Endothelial cell of umbilical vein (primary cell): ENCODE measurements at places on chromosomes 1 and 21. TPM values are rescaled to one million over a fixed set of nuclear protein-coding genes. Genes with fewer than 3 reads are reported as not detected.
A peak's percentile ranks its signal among the peaks of the same experiment; 100 is the strongest.

DNA sequence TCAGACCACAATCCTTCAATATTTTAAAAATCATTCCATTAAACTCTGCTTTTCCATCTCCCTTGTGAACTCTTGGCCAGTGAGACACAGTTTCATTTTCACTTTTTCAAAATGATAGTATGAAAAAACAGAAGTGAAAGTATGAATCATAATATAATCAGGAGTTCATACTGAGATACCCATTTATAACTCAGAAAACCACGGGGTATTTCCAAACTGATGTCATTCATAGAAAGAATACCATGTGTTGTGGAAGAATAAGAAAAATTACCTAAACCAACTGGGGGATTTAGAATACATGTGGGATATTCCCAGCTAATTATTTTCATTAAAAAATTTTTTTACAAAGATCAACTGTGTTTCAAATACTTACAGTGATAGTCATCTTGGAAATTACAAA, 149.9 kb downstream of the MRPL39 start:
- DNase-seq = peak; percentile 81

- DNase-seq = no peak
Observed at GRCh38 chr1:3249631-3250501, 180.9 kb downstream of the PRDM16 start.

GRCh38 chr1:196544617-196545016, 63.6 kb downstream of the KCNT2 start:
- no peak for DNase-seq

DNA sequence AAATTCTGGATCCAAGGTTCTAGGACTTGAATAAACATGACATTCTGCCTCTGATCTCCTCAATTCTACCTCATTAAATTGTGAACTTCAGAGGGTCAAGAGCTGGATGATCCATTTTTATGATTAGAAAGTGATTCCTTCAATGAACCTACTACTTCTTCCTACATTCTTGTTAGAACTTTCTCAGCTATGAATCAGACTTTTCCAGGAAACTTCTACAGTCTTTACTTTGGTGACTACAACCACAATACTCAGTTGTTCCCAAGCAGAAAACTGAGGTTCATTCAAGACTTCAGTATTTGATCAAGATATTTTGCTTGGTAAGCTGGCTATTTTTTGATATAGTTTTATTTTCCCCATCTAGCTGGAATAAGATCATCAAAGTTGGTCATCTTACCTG, 51.4 kb downstream of the CDC7 start:
- DNase-seq = no peak

DNA sequence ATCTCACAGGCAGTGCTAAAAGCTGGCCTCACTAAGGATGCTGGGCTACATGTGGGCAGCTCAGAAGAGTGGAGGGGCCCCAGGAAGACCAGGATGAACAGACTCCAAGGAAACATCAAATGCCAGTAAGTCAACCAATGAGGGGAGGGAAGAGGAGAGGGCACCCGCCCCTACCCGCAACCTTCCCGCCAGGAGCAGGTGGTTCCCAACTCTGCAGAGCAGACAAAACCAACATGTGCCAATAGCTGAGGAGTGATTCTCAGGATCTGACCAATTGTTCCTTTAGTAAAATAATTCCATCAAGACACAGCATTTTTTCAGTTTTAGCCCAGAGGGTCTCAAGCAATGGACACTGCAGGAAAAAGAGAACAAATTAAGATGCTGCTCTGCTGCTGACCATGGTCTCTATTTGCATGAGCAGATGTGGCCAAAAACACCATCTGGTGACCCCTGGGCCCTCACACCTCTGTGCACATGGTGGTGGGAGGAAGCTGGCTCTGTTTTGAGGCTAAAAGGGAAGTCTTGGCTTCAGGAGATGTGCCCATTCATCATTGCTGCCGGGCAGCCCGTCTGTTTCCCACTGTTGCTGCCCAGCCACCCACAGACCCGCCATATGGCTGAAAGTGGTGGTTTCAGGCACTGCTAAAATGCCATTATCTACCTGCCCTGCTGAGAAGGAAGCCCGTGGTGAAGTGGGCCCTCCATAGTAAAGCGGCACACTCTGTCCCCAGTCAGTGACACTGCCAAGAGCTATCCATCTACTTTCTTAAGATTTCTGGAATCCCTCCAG, 231.8 kb downstream of the KCNH1 start:
- no peak for DNase-seq

DNA sequence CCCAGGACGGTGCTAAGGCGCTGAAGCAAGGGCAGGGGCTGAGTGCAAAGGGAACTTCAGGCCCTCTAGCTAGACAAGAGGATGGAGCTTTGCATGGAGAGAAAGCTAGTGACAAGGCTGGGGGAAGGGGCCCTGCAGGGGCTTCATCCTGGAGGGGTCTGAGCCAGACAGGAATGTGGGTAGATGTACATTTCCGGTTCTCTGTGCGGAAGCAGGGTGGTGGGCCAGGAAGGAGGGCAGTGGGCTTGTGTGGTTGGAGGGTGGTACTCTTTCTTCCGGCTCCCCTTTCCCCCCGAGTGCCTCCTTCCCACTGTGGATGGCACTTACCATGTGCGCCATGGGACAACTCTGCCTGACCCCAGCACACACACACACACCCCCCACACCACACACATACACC, 1.5 kb downstream of the KISS1 start:
- no peak for DNase-seq

DNA sequence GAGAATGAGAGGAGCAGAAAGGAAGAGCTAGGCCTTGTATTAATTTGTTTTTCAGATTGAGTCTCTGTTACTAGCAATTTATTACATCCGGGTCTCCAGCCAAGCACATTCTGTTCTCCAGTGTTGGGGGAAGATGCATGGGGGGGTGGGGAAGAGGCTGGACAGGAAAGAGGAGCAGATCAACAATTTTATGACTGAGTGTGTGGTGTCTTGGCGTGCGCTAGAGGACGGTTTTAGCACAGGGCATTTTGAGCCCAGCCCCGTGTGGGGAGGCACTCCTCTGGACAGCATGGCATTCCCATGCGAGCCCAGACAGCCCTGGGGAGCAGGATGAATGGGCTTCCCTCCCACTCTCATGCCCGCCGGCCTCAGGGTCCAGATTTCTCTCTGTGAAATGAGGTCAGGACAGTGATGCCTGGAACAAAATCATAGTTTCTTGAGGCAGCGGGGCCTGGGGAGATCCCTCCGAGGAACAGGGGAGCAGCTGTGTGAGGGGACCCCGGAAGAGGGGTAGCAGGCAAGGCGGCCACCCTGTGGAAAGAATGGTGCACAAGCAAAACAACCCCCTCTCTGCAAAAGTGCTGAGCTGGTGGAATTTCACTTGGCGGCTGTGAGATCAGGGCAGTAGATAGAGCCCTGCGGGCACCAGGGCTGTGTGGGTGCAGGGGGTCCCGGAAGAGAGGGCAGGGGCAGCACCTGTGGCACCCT, 16.3 kb downstream of the SOX13 start:
- DNase-seq = peak; percentile 50

GRCh38 chr1:156417401-156418020, 48.5 kb downstream of the RHBG start:
- no peak for DNase-seq

GRCh38 chr1:164719676-164720439, 160.9 kb downstream of the PBX1 start:
- peak; percentile 24 for DNase-seq

DNA sequence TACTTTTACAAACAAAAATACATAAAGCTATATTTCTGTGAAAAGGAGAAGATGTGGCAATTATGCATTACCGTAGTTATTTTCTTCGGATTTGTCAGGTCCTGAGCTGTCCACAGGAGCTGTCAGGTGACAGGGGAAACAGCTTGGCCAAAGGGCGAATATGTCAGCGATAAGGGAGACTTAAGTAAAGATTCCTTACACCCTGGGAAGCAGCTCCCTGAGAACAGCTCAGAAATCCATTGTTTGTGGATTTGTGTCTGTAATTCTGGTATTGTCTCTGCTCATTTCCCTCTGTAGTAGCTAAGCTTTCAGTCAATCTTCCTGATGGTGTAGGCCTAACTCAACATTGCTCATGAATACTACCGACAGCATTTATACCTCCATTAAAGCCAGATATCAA, 7.1 kb upstream of the CD34 start:
- peak; percentile 33 for DNase-seq

- no peak for DNase-seq
Observed at GRCh38 chr21:29296446-29296845, 2.3 kb upstream of the BACH1 start.

DNA sequence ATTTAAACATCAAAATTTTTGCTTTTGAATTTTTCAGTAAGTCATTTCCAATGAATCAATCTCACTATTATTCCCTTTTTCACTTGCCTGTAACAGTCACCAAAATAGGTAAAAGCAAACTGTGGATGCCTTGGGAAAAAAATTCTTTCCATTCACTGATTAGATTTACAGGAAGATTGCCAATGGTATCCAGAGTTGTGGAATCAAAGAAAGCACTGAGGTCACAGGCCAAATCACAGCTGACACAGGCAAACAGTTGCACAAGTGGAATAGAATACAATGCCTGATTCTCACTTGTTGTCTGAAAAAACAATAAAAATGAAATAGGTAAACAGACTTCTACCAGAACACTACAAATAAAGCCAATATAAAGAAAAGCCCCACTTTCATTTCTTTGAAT, 48.4 kb downstream of the LTN1 start:
- peak; percentile 73 for DNase-seq

DNA sequence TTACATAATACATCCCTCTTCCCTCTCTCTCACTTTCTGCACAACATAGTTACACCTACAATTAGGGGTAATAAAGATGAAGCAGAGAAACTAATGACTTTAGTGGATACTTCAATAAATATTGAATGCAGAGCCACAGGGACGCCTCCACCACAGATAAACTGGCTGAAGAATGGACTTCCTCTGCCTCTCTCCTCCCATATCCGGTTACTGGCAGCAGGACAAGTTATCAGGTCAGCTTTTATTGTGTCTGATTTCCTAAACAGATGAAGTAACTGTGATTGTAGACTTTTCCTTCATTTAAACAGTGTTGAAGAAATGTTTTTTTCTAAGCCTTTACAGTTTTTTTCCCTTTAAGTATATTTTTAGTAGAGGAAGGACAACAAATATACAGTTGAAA, 281.6 kb downstream of the TPR start:
- peak; percentile 86 for DNase-seq

DNA sequence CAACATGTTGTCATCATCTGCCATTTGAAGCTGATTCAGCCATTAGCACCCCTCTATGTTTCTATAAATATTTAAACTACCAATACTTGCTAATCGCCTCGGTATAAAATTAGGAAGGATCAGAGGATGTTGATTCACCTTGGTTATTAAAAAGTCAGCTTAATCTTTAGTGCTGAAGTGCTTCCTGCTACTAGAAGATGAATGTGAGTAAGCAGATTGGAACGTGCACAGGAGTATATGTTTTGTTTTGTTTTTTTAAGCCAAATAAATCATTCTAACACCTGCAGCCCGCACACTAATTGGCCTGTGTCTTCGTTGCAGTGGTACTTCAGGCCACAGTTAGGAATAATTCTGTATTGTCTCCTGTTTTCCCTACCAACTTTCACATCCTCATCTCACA, 485.7 kb downstream of the AJAP1 start:
- DNase-seq = no peak

- no peak for DNase-seq
Observed at GRCh38 chr1:77388661-77389060, 106.8 kb downstream of the AK5 start.

GRCh38 chr1:191592039-191592438, 566.2 kb upstream of the RGS18 start:
- no peak for DNase-seq

DNA sequence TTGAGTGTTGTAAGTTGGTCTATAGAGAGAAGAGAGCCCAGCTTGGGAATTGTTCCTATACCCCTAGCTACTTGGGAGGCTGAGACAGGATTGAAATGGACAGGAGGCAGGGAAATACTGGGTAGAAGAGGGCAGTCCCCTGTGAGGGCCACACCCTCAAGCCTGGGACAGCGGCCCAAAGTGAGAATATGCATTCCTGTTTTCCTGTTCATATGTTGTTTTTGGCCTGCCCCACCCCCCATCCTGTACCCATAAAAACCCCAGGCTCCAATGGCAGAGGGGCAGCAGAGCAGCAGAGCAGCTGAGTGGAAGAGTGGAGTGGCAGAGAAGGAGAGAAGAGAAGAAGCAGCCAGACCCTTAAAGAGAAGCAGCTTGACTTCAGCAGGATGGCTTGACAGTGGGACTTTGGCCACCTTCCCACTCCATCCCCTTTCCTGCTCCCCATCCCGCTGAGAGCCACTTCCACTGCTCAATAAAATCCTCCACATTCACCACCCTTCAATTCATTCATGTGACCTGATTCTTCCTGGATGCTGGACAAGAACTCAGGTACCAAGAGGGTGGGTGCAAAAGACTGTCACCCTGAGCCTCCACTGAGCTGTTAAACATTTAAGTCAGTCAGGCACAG, 70.6 kb upstream of the PUM1 start:
- no peak for DNase-seq

GRCh38 chr1:230681599-230681998, 32.3 kb downstream of the AGT start:
- peak; percentile 58 for DNase-seq

- peak; percentile 19 for DNase-seq
Observed at GRCh38 chr1:92968138-92969032, 7.1 kb upstream of the DIPK1A start.

GRCh38 chr1:47843781-47844557, 153.2 kb downstream of the TRABD2B start:
- no peak for DNase-seq

GRCh38 chr1:6730473-6730872, 28.9 kb upstream of the DNAJC11 start:
- DNase-seq = no peak

OR2T33 gene
- polyA plus RNA-seq = not detected in 2 replicates

RHOU gene
- polyA plus RNA-seq = 0.04 and 0.08 TPM in 2 replicates

LCK gene
- 0.06 and 0.08 TPM in 2 replicates for polyA plus RNA-seq

CHIA gene
- not detected in 2 replicates for polyA plus RNA-seq

FAM163A gene
- polyA plus RNA-seq = 0.03 TPM in 1 of 2 replicates, not detected in the other

TOR1AIP1 gene
- 10.9 and 12.0 TPM in 2 replicates for polyA plus RNA-seq

HIPK1 gene
- polyA plus RNA-seq = 39.3 and 41.1 TPM in 2 replicates

GSTM4 gene
- 11.6 and 12.4 TPM in 2 replicates for polyA plus RNA-seq

UBL4B gene
- not detected in 2 replicates for polyA plus RNA-seq

MYBPH gene
- polyA plus RNA-seq = not detected in 2 replicates

ALPL gene
- polyA plus RNA-seq = 0.92 and 1.0 TPM in 2 replicates

HSPA6 gene
- 0.03 and 0.10 TPM in 2 replicates for polyA plus RNA-seq

KIF26B gene
- polyA plus RNA-seq = 0.04 and 0.06 TPM in 2 replicates

MYOM3 gene
- 0.06 and 0.11 TPM in 2 replicates for polyA plus RNA-seq

C8B gene
- polyA plus RNA-seq = not detected in 2 replicates
